ENCODE measurements at places on chromosomes 1 and 21.

- peak; percentile 68 for DNase-seq
Observed at GRCh38 chr21:45152265-45152746, 77.9 kb downstream of the ADARB1 start.

- DNase-seq = no peak
Observed at GRCh38 chr1:185365951-185366350, 48.9 kb upstream of the IVNS1ABP start.

DNA sequence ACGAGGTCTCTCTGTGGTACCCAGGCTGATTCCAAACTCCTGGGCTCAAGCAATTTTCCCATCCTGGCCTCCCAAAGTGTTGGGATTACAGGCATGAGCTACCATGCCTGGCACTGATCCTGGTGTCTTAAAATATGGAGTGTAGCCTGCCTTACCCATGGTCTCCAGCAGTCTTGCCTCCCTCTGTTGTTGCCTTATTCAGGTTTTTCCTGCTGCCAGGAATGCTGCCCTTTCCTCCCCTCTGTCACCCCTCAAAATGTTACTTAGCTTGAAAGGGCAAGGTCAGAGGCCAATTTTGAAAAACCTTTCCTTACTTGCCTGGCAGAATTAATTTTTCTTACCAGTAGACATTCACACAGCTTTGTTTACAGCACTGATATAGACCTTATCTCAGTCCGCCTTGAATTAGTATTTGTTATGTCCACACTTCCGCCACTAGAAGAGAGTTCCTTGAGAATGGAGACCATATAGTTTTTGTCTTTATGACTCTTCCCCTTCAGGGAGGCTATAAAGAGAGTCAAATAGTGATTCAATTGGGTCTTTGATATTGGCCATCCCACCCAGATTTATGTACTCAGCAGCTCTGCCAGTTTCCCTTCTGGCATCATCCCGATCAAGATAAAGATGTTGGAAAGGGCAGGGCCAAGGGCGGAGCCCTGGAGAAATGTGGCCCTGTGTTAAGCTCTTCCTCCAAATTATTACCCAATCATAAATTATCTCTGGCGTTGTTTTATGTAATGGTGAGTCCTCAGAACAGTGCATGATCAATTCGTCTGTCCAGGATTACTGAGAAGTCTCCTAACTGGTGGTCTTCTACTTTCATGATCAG is 38.8 kb downstream of the C1orf21 start:
- DNase-seq = no peak

GRCh38 chr21:29586696-29587095 is 288.0 kb downstream of the BACH1 start:
- no peak for DNase-seq

GRCh38 chr1:22224631-22225030 is 81.7 kb upstream of the WNT4 start:
- no peak for DNase-seq

- DNase-seq = no peak
Observed at GRCh38 chr21:14617871-14618270, 71.8 kb upstream of the SAMSN1 start.

- no peak for DNase-seq
Observed at GRCh38 chr1:232271991-232272589, 357.8 kb downstream of the SIPA1L2 start.

DNA sequence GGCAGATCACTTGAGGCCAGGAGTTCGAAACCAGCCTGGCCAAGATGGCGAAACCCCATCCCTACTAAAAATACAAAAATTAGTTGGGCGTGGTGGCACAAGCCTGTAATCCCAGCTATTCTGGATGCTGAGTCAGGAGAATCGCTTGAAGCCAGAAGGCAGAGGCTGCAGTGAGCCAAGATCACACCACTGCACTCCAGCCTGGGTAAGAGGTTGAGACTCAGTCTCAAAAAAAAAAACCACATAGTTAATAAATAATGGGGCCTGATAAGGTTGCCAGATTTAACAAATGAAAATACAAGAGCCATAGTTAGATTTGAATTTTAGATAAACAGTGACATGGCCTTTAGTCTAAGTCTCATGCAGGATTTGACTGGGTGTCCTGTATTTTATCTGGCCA is 175.7 kb downstream of the ZZZ3 start:
- no peak for DNase-seq

- DNase-seq = peak; percentile 47
Observed at GRCh38 chr1:182629499-182630096, 25.4 kb upstream of the RGS16 start.

GRCh38 chr1:211386921-211387320 is 60.3 kb downstream of the TRAF5 start:
- no peak for DNase-seq

DNA sequence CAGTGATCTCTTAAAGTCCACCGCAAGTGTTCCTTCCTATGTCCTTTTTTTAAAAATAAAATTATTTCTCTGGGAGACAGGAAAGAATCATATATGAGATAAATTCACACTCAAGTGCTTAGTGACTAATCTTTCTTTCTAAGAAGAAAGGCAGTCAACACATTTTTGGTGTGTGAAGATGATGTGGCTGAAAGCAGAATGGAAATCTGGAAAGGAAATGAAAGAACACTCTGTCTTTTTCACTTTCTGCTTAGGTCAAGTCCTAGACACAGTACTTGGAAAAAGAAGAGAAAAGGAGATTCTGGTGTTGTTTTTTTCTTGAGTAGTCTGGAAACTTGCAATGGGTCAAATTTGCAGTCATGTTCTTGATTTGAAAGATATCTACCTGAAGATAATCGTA is 45.5 kb upstream of the PRRX1 start:
- DNase-seq = no peak

DNA sequence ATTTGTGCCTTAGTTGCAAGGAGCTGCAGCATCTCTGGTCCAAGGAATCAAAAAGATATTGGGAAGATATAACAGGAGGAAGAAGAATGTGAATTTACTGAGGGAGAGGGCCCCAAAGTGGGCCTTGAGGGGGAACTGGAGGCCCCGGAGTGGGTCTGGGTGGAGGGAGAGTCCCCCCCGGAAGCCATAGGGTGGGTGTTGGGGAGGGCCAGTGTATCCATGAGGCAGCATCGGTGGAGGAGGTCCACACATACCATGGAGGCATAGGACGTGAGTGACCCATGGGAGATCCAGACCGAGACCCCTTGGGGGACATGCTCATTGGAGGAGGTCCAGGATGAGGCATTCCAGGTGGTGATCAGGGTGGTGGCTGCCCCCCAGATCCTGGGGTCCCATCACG is 708 bp upstream of the C1orf167 start:
- DNase-seq = no peak

- no peak for DNase-seq
Observed at GRCh38 chr1:160308451-160309184, 23.7 kb upstream of the PEX19 start.

DNA sequence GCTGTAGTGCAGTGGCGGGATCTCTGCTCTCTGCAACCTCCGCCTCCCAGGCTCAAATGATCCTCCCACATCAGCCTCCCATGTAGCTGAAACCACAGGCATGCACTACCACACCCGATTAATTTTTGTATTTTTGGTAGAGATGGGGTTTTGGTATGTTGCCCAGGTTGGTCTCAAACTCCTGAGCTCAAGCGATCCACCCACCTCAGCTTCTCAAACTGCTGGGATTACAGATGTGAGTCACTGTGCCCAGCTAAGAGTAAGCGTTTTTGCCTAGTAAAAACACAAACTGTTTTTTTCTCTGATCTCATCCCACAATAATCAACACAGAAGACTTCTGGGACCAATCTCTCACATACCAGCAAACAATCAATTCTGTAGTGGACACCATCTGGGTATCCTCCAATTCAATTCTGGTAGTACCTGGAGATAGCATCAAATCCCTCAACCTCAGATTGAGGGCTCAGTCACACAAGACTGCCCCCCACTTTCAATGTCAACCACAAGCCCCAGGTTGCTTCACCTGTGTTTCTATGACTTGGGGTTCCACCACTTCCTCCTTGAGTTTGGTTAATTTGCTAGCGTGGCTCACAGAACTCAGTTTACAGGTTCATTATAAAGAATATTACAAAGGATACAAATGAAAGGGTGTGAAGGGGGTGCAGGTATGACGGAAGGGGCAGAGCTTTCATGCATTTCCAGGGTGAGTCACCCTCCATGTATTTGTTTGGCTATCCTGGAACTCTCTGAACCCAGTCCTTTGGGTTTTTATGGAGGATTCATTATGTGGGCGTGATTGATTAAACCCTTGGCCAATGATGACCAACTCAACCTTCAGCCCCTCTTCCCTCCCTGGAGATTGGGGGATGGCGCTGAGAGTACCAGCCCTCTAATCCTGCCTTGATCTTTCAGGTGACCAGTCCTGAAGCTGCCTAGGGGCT is 40.0 kb upstream of the RHOU start:
- no peak for DNase-seq

DNA sequence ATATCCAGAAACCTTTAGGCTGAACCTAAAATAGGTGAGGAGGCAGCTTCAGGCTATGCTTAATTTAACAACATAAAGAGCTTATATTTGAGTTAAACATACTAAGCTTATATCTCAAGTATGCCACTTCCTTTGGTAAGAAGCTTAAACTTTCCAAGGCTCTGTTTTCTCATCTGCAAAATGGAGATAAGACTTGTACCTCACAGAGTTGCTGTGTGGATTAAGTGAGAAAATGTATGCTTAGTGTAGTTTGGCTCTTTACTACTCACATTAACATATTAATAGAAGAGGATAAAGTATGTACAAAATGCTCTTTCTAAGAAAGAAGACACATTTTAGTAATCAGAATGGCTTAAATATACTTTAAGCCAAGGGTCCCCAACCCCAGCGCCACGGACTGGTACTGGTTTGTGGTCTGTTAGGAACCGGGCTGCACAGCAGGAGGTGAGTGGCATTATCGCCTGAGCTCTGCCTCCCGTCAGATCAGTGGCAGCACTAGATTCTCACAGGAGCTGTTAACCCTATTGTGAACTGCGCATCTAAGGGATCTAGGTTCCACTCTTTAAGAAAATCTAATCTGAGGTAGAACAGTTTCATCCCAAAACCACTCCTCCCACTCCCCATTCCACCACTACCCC is 77.2 kb downstream of the HS2ST1 start:
- DNase-seq = no peak

GRCh38 chr1:20183035-20183434 is 2.9 kb upstream of the UBXN10 start:
- no peak for DNase-seq

DNA sequence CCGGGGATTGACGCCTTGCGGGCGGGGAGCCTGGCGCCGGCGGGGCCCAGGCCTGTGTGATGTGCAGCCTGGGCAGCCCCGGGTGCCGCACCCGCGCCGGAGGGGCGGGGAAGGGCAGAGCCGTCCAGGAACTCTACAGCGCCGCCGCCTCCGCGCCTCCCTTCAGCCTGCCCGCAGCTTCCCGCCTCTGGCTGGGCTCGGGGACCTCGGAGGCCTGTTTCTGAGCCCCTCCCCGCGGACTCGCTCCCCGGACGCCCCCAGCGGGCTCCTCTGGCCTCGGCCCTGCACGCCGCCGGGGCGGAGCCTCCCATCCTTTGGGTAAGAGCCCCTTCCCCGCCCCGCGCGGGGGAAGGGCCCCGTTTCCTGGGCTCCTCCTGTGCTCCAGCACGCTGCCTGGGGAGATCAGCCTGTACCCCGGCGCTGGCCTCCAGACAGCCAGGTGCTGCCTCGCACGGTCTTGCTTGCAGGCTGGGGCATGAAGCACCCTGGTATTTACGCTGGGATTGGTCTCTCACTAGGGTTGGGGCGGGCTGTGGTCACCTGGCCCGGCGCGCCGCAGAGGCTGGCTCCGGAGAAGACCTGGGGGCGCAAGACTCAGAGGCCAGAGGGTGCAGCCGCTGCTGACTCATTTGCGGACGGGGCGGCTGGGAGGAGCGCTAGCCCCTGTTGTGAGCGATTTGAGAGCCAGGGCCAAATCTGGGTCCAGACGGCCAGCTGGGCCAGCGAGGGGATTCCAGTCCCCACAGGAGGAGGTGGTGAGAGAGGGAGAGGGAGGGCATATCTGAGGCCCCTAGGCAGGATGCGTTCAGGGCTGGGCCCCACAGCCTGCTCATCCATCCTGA is 5.7 kb upstream of the ACOT11 start:
- peak; percentile 55 for DNase-seq

- no peak for DNase-seq
Observed at GRCh38 chr1:23643736-23644554, 47.7 kb upstream of the RPL11 start.

GRCh38 chr1:216627252-216627651 is 96.0 kb downstream of the ESRRG start:
- DNase-seq = no peak

GRCh38 chr1:14513111-14513510 is 85.4 kb upstream of the KAZN start:
- no peak for DNase-seq

- DNase-seq = no peak
Observed at GRCh38 chr1:207401578-207401977, 52.5 kb upstream of the CR2 start.

DNA sequence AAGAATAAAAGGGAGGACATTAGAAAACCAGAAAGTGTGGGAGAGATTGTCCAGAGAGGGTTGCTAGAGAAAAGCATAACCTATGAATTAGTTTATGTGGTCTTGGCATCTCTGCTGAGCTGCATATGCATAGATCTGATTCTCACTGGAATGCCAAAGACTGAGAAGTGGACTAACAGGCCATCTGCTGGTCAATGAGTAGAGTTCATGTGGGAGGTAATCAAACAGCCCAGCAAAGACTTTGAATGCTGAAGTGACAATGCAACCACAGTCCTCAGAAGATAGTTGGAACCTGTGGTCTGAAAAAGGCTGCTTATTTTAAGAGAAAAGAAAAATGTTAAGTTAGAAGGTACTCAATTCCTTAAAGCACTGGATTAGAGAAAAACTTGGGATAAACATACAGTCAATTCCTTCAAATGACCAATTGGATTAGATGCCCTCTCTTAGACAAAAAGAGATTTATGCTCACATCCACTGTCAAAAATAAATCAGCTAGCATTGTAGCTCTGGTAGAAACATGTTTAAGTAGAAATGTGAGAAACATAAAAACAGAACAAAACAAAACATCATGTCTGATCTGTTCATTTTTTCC is 382.8 kb downstream of the AMY1C start:
- no peak for DNase-seq

DNA sequence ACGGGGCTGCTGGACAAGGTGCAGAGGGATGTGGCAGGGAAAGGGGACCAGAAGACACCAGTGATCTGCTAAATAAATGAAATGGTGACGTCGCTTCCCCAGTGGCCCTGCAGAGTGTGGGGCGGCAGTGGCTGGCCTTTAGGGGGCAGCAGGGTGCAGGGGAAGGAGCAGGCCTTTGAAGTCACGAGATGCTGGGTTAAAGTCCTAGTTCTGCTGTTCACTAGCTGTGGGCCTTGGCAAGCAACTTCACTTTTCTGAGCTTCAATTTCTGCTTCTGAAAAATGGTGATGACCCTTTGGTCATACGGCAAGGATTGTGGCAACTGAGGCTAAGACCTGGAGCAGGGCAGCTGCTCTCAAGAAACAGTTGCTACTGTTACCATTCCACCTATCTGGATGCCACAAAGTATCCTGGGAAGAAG is 9.2 kb upstream of the GALE start:
- peak; percentile 81 for DNase-seq

- no peak for DNase-seq
Observed at GRCh38 chr1:164953098-164953497, 394.1 kb downstream of the PBX1 start.

- no peak for DNase-seq
Observed at GRCh38 chr1:221782970-221783369, 41.1 kb upstream of the DUSP10 start.
